ENCODE measurements at places on chromosomes 3 and 15.

DNA sequence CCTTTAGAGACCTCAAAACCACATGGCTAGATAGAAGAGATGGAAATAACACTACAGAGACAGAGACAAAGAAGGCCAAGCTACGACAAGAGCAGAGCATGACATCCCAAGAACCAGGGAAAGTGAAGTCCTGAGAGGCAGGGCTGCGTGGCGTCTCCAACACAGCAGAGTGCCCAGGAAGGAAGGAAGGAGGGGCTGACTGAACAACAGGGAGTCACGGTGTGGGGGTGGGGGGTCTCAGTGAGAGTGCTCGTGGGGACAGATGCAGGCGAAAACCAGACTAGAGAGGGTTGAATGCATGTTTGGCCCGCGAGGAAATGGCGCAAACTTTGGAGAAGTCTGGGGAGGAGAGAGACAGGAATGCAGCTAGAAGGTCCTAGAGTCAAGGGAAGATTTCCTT, 44.0 kb downstream of the ADAMTS17 start:
- no peak for DNase-seq

DNA sequence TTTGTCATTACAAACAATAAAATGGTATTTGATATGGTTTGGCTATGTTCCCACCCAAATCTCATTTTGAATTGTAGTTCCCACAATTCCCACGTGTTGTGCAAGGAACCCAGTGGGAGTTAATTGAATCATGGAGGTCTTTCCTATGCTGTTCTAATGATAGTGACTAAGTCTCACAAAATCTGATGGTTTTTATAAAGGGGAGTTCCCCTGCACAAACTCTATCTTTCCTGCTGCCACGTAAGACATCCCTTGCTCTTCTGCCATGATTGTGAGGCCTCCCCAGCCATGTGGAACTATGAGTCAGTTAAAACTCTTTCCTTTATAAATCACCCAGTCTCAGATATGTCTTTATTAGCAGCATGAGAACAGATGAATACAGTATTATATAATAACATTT, 15.4 kb upstream of the AADAC start:
- no peak for DNase-seq

DNA sequence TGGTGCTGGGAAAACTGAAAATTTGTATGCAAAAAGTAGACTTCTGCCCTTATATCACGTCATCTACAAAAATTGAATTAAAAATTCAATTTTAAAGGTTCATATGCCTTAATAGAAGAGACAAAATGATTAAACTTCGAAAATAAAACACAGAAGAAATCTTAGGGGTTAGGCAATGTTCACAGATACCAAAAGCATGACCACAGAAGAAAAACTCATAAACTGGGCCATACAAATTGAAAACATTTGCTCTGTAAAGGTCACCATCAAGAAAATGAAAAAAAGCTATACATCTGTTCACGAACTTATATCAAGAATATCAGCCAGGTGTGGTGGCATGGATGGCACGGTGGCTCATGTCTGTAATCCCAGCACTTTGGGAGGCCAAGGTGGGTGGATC, 245.1 kb downstream of the PCCB start:
- DNase-seq, result no peak

- DNase-seq, result no peak
Observed at GRCh38 chr3:89966877-89967665, 859.6 kb downstream of the EPHA3 start.

DNA sequence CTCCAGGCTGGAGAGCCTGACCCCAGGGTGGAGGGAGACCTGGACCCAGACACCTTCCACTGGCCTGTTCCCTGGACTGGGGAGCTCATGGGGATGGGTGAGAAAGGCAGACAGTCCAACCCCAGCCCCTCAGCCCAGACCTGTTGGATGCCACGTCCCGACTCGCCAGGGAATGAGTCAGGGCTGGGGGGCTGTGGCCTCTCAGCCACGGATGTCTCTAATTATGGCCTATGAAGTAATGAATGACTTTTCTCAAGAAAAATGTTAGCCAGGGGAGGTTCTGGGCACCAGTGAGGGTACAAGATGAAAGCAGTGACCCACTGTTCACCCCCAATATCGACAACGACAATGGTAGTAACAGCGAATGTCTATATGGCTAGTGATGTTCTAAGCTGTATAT, 107.0 kb upstream of the RPL32 start:
- DNase-seq, result no peak

- DNase-seq, result no peak
Observed at GRCh38 chr15:38612159-38612863, 47.7 kb upstream of the RASGRP1 start.

GRCh38 chr3:123745184-123745855, 138.8 kb downstream of the MYLK start:
- no peak for DNase-seq

DNA sequence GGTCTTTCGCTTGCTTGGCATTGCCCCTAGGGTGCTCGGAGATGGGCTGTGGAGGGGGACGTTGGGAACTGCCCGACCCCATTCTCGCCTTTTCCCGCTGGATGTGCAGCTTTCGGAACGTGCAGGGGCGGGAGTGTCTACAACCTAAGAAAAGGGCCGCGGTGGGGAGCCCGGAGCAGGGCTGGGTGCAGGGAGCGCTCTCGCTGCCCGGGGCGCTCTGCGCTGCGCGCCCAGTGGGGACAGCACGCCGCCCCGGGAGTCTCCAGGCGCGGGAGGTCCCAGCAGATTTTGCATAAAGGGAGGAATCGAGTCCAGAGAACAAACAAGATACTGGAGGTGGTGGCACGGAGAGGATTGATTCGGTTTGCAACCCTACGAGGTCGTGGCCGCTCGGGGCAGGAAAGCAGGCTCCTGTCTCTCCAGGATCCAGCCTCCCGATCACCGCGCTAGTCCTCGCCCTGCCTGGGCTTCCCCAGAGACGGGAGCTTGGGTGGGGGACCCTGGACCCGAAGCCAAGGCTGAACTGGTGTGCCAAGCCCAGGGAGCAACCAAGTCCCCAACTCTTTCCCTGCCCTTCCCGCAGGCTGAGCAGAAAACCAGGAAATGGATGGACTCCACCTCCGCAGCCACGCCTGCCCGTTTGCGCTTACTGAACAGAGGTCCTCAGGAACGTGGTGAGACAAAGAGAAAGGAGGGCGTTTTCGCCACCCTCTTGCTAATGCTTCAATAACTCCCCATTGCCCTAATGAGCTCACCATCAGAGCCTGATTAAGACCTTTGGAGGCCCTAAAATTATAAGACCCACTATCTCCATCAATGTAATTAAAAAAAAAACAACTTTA, 59.7 kb downstream of the NOX5 start:
- DNase-seq, result peak; percentile 19

GRCh38 chr3:162540421-162540820, 1043.8 kb downstream of the OTOL1 start:
- DNase-seq, result no peak

DNA sequence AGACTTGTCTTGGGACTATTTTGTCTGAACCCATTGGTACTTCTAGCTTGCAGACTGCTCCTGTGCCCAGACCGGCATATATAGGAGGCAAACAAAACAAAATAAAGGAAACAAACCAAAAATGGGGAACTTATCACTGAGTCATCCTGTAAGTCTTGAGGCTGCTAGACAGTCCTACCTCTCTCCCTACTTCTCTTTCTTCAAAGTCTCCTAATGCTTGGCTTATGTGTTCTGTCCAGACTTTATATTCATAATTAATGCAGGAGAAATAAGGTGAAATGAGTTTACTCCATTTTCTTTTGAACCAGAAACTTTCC, 266.2 kb downstream of the ZNF385D start:
- no peak for DNase-seq

GRCh38 chr3:54213907-54214306, 91.6 kb downstream of the CACNA2D3 start:
- no peak for DNase-seq

- DNase-seq, result no peak
Observed at GRCh38 chr15:40259021-40259420, 20.2 kb downstream of the PAK6 start.

- DNase-seq, result no peak
Observed at GRCh38 chr3:80993241-80993945, 768.1 kb downstream of the GBE1 start.

DNA sequence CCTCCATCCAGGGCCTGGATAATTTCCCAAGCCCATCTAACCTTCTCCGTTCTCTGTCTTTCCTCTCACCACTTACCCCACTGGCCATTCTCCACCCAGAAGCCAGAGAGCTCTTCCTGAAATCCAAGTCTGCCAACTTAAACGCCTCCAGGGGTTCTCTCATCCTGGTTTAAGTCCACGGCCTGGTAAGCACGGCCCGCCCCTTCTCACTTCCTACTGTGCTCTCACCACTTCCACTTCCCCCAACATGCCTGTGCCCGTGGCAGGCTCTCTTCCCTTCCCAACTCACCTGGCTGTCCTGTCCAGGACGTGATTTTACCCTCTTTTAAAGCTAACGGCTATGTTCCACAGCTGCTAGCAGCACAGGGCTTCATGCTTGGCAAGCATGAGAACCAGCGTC, 1.7 kb upstream of the CX3CR1 start:
- no peak for DNase-seq

GRCh38 chr3:188187053-188187452, 33.1 kb downstream of the LPP start:
- DNase-seq, result no peak

DNA sequence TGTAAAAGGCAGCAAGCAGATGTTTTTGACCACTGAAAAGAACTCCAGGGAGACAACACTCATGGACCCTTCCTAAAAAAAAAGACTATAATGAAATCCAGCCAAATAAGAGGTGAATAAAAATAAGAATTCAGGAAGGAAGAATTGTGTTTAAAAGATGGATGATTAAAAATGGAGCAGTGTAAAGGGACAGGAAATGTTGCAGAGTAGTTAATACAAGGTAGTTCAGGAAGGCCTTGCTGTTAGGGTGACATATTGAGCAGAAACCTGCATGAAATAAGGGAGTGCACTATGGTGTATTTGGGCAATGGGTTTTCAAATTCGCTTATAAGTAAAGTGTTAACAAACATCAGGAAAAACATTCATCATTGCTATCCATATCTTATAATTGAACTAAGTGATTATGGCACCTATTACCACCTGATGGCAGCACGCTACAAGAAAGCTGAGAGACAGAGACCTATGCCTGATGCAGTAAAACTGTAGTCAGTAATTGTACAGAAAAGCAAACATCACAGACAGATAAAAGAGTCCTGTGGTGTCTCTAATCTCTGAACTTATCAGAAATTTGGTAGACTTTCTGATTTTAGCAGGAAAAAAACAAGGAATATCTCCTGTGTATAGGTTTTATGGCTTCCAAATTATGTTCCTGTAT, 5.8 kb upstream of the DBR1 start:
- no peak for DNase-seq

DNA sequence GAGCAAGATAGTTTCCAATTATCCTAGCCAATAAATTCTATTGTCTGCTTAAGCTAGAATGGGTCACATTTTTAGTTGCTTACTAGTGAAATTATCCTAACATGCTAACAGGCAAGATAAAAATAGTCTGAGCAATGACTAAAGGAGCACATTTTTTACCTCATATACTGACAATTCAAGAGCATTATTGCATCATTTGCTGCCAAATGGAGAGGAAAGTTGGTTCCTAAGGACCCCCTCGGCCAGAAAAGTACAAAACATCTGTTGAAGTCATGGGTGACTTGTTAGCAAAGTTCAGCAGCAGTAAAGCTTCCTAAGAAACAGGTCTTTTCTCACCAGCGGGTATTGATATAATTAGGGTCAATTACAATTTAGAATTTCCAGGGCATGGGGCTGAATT, 1001.0 kb downstream of the FHIT start:
- DNase-seq, result no peak

- DNase-seq, result no peak
Observed at GRCh38 chr15:55628369-55628730, 40.2 kb upstream of the PYGO1 start.

GRCh38 chr15:63232943-63233342, 43.5 kb downstream of the RAB8B start:
- no peak for DNase-seq

DNA sequence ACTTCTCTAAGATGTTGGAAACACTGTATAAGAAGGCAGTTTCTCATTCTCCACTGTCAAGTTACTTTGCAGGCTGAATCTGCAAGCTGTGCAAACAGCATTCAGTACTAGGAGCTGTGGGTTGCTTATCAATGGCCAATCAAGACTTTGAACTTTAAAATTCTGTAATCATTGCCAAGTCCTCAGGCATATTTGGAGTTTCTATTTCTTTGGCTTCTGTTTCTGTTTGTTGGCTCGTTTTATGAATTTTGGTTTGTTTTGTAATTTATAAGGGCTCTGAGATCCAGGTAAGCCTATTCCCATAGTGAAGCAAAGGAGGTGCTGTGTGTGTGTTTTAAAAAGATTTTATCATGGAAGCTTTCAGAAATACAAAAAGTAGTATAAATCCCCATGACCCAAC, 32.1 kb downstream of the TLNRD1 start:
- DNase-seq, result no peak

DNA sequence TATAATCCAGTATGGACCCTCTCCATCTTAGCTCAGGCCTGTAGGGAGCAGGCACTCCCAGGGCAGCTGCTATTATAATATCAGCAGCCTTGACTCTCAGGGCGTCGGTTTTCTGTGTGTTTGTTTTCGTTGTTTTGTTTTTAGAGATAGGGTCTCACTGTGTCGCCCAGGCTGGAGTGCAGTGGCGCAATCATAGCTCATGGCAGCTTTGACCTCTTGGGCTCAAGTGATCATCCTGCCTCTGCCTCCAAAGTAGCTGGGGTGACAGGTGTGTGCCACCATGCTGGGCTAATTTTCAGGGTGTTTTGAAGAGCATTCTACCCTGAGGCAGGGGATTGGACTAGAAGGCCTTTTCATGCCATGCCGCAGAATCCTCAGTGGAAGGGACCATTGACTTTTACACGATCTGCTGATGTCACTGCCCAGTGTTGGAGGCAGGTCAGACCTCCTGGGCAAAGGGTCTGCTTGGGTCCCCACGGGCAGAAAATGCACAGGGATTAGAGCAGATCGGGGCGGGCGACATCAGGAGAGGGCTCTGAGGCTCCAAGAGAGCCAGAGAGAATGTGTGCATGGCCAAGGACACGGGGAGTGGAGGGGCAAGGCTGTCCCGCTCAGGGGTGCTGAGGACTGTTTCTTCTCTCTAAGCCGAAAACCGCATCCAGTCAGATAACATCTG, 7.8 kb downstream of the MELTF start:
- DNase-seq, result no peak

DNA sequence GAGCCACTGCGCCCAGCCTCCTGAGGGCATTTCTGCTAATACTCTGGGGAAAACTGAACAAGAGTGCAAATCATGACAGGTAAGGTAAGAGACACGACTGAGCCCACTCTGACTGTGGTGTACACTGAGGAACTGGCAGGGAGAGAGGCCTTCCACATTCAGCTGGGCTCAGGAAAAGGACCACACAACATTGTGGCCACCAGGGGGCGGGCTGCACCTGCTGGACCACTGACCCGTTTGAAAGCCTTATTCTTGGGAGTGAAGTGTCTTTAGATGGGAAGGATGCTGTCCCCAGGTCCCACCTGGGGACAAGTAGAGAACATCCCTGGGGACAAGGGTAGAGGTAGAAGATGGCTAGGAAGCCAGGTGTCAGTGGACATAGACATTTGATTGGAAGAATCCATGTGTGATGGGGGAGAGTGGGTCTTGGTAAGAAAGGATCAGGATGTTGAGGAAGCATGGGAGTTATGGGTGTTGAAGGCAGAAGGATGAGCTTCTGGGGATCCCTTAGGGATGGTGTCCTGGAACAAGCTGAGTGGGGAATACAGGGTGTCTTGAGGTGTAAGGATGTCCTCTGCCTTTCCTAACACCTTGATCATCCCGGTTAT, 6.2 kb upstream of the CTDSPL start:
- DNase-seq, result no peak

- DNase-seq, result no peak
Observed at GRCh38 chr3:151394611-151395010, 10.1 kb upstream of the P2RY12 start.

Measured in retinal pigment epithelial cell (primary cell).